ENCODE measurements at places on chromosomes 11 and 22.

GRCh38 chr11:73716153-73717056 lies 44.5 kb downstream of the RAB6A start:
- no peak for DNase-seq

DNA sequence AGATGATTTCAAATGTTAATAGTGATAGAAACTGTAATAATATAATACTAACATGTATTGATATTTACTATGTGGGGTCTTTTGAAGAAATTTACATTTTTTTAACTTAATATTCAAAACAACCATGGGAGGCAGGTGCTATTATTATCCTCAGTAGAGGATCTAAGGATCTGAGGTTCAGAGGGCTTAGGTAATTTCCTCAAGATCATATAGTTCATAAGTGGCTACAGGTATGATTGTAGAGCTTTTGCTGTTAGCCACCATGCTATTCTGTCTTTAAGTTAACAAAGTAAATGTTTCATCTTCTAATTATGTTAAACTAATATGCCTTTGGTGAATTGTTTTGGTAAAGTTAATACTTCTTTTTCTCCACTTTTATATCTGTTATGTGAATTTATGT lies 83.6 kb downstream of the PDE3B start:
- no peak for DNase-seq

GRCh38 chr22:47392729-47393128 lies 630.3 kb downstream of the TBC1D22A start:
- DNase-seq, result no peak

DNA sequence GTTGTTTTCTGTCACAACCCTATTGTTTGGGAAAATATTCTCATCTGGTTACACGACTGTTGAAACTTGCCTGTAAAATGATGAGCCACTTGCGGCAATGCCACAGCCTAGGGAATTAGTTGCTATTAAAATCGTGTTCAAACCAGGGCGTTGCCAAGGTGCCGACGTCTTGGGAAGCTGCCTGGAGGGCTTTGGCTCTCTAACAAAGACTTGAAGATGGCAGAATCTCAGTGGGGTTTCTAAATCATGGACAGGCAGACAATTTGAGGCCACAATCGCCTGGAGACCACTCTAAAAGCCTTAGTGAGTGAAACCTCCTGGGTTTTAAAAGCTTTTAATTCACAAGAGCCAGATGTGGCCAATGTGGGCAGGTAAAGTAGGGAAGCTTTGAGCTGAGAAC lies 117.2 kb upstream of the BMAL1 start:
- peak; percentile 76 for DNase-seq

GRCh38 chr11:102061276-102061675 lies 14.0 kb downstream of the CFAP300 start:
- no peak for DNase-seq

DNA sequence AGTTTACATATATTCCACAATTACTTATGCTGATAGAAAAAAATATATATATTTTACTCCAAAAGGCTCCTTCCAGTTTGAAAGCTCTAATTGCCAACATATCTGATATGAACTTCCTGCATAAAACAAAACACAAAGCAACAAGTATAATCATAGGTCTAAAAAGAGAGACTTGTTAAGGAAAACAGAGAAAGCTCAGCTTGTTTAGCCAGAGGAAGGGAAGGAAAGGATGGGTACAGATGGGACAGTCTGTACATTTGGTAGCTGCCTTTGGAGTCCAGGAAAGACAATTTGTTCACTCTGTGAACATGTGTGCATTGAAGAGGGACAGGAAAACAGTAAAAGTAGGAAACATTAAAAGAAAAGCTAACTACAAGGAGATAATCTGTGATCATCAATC lies 45.7 kb upstream of the AKIP1 start:
- DNase-seq, result no peak

GRCh38 chr11:115263799-115264656 lies 240.2 kb downstream of the CADM1 start:
- no peak for DNase-seq

GRCh38 chr11:70031631-70032469 lies 46.3 kb upstream of the ANO1 start:
- DNase-seq, result no peak

- DNase-seq, result no peak
Measured at GRCh38 chr11:2929531-2929949, 320 bp upstream of the PHLDA2 start.

DNA sequence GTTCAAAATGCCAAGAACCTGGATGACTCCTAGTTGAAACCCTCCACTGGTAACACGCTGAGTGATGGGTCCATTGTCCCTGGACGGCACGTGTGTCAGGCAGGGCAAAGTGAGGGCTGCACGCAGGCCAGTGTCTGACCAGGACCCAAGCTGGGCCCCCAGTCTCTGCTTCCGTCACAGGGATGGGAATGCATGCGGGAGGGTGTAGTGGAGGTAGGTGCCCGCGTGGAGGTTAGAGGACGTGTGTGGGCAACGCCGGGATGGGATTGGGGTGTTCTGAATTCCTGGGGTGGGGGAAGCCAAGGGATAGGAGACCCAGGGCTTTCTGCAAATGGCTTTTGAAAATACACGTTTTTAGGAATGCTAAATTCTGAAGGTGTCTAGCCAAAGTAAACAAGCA lies 943.3 kb downstream of the BRD1 start:
- no peak for DNase-seq

DNA sequence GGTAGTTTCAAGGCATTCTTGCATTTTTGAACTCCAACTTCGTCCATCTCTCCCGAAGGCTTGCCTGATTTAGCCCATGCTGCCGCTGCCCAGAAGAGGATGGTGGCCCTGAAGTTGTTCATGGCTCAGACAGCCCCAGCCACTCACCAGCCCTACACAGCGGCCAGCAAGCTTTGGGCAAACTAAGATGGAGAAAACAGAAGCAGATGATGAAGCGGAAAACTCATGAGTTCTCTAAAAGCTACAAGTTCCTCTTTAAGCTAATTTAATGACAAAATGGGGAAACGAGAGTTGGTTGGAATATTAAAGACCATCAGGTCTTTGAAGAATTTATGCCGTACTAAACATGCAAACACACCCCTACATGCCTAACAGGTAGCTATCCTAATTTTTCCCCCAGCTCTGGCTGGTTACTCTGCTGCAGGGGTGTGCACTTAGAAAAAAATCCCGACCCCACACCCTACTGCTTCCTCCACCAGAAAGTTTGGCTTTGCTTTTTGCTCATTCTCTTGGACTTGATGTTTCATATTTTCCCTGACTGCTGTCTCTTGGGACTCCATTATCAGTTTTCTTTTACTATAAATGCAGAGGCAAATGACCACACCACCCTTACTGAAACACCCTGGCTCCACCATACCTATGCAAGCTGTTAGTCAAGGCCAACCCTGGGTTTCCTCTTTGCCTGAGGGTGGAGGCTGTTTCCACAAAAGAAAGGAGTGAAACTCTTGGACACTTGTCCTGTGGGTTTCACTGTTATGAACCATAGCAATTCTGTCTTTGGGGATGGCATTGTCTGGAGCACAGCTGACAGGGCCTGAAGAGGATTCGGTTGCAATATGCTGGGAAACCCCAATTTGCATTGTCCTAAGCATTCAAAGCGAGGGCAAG lies at the start of gene MPEG1:
MPEG1 (minus strand) TSS at position 184 of the 888 bp plus-strand sequence; CDS start at position 122, 62 bp downstream.
- DNase-seq, result no peak

DNA sequence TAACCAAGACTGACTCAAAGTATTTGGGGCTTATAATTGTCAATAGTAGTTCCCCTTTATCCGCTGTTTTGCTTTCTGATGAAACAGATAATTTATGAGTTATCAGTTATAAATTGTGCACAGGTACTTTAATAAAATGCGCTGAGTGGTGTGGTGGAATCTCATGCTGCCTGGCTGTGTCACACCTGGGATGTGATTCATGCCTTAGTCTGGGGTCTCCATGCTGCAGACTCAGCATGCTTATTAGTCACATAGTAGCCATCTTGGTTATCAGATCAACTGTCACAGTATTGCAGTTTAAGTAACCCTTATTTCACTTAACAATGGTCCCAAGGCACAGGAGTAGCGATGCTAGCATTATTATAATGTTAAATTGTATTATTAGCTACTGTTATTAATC lies 995.2 kb downstream of the NTM start:
- no peak for DNase-seq

- no peak for DNase-seq
Measured at GRCh38 chr11:73645121-73645969, 1.0 kb upstream of the PLEKHB1 start.

- DNase-seq, result no peak
Measured at GRCh38 chr11:24422376-24422775, 74.5 kb upstream of the LUZP2 start.

DNA sequence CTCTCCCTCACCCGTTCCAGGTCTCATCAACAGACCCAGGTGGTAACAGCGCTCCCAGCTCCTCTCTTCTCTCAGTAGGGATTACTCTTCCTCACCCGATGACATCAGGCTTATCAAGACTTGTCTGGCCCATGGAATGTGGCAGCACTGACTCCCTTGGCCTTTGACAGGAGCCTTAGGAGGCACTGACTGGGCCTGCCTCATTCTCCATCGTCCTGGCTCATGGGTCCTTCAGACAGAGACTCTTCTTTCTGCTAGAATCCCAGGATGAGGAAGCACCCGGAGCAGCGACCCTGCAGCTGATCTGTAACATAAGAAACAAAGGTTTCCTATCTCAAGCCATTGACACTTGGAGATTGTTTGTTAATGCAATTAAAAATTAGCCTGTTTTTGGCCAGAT lies 1063.6 kb downstream of the TBC1D22A start:
- DNase-seq, result no peak

DNA sequence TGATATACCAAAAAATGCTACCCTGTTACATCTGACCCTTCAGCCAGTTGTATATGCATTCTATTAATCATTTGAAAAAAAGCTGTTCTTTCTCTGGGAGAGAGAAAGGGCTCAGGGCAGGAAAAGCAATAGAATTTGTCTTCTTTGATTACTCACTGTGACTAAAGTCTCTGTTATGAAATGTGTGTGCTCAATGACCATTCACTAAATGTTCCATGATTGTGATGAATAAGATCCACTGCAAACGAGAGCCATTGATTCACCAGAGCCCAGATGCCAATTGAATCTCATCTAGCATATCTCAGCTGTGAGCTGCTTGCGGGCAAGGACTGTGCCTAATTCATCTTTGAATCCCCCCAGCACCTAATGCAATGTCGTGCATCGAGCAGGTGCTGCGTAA lies 184.3 kb downstream of the OPCML start:
- DNase-seq, result no peak

GRCh38 chr11:67387069-67387468 lies 4.7 kb upstream of the RAD9A start:
- DNase-seq, result no peak

- no peak for DNase-seq
Measured at GRCh38 chr11:29783506-29783905, 233.3 kb downstream of the KCNA4 start.

DNA sequence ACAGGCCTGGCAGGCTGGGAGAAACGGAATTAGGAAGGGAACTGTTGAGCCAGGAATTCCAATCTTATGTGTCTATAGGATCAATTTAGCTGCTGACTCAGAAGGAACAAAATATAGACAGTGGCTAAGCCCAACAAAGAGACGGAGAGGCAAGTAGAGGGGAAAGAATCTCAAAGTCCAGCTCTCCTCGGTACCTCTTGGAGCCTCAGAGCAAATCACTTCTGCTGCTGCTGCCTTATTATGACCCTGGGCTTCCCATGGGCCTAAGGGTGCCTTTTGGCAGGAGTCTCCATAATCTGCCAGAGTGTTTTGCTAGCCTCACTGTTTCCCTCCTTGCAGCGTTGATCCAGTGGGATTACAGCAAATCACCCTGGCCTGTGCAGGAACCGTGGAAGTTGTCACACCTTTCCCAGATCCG lies 31.7 kb downstream of the PAX6 start:
- no peak for DNase-seq

GRCh38 chr11:105137286-105137685 lies 2.3 kb downstream of the CARD18 start:
- DNase-seq, result no peak

- no peak for DNase-seq
Measured at GRCh38 chr11:93524858-93525257, 18.3 kb downstream of the SMCO4 start.

- no peak for DNase-seq
Measured at GRCh38 chr11:7793233-7793632, 3.5 kb downstream of the OR5P2 start.

DNA sequence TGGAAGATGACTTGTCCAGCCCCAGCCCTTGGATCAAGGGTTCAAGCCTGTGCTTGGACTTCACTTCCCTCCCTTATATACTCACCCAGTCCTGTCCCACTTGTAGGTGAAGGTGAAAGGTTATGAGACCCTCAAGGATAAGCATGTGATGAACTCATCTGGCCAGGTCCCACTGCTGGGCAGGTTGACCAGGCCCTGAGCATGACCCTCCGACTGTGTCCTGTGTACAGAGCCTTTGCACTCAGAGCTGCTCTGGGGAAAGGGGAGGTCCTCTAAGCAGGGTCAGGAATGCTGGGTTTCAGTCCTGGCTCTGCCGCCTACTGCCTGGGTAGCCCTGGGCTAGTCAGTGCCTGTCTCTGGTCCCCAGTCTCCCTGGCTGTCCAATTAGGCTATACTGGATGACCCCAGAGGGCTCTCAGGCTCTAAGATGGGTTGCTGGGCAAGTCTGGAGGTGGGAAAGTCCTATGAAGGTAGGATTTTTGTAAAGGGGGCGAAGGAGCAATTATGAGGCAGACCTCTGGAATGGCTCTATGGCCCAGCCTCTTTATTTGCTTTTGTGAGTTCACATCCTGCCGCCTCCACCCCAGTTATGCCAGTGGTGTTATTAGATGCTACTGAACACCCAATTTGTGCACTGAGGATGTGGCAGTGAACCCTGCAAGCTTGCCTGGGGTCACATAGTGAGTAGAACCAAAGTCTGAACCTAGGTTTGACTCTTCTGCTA lies 14.1 kb downstream of the DGAT2 start:
- DNase-seq, result no peak

DNA sequence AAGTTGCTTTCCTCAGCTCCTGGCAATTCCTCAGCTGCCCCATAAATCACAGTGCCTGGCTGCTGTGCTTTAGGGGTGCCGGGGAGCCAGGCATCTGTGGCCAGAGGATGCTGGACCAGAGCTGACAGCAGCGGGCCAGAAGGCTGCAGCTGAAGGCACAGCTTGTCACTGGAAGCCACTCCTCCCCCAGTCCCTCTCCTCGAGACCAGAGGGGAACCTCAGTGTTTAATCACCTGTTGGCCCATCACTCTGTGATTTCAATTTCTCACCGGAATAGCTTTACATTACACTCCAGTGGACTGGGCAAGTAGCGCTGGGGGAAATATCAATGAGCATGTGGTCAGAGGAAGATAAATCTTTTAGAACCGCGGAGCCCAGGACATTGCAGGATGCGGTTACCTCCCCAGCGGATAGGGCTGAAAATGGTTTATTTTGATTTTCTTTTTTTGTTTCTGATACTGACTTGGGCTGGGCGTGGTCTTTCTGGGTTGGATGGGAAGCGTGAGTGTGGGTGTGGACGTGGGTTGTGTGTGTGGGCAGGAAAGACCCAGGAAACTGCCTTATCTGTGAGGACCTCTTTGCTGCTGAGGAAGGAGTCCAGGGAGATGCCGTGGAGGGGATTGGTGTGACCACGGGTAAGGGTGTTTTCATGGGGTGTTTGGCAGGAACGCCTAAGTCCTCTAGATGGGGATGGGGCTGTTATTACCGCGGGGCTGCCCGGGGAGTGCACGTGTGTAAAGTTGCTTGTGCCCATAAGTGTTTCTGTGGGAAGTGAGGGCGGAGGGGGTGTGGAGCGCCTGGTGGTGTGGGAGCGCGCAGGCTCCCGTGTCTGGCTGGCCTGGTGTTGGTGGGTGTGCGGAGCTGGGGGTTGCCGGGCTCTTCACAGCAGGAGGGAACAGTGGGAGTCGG lies 4.0 kb downstream of the DAGLA start:
- DNase-seq, result peak; percentile 12
